Peyer's patch (tissue), 4 donors: ENCODE measurements at places on chromosomes 7 and 10.
A peak's percentile ranks its signal among the peaks of the same experiment; 100 is the strongest.

DNA sequence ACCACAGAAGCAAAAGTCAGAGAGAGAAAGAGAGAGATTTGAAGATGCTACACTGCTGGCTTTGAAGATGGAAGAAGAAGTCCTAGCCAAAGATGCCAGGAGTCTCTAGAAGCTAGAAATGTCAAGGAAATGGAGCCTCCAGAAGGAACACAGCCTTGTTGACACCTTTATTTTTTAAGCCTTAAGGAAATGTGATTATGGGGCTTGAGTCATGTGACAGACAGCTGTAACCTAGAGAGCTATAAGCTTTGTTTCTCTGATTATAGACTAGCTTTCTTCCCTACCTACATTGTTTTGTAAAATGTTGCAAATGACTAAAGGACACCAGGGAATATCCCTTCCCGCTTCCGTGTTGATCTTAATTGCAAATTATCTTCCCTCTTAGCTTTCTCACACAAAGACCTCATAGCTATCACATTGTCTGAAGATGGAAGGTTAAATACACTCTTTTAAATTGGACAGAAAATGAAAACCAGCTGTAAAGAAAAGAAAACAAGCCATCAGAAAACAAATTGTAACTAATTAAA, 199.9 kb downstream of the ARHGAP12 start:
- no peak for DNase-seq
- H3K4me3 ChIP-seq, result no peak overlapping the region
- H3K4me1 ChIP-seq, result no peaks in the 10 kb centered on the region
- no peaks in the 10 kb centered on the region for H3K27me3 ChIP-seq

DNA sequence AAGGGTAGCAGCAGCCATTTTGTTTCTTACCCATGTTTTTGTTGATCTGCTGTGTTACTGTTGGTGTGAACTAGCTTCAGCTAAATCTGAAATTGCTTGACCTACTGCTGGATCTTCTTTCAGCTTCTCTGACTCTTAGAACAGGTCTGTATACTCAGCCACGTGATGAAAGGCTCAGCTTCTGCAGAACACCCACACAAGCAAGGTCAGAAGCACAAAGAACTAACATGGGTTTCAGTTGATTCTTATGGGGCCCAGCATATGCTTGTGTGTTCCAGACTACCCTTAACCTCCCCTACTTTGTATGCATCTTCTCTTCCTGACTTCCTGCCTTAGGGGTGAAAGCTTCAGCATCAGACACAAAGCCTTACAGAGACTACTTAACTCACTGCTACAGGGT, 186.8 kb downstream of the HGF start:
- H3K4me3 ChIP-seq, result no peak overlapping the region
- no peaks in the 10 kb centered on the region for H3K4me1 ChIP-seq
- H3K36me3 ChIP-seq, result no peaks in the 10 kb centered on the region
- no peak for DNase-seq
- H3K27me3 ChIP-seq, result no peaks in the 10 kb centered on the region

- no peaks in the 10 kb centered on the region for H3K36me3 ChIP-seq
- H3K4me1 ChIP-seq, result no peaks in the 10 kb centered on the region
- no peak overlapping the region for H3K27ac ChIP-seq
- no peaks in the 10 kb centered on the region for H3K27me3 ChIP-seq
- no peak overlapping the region for H3K4me3 ChIP-seq
Observed at GRCh38 chr10:35908451-35908850, 266.4 kb upstream of the FZD8 start.

DNA sequence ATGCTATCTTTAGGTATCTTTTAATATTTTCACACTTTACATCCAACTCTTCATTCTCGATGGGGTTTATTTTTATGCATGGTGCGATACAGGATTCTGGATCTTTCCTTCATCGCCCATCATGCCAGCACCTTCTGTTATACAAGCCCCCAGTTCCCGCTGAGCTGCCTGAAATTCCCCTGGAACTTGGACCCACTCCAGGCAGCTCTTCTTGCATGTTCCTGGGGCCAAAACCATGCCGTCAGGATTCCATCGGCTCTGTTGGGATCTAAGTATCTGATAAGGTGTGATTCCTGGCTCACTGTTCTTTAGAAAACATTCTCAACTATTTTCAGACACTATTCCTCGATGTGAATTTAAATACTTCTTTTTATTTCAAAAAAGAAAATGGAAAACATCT, 40.5 kb upstream of the PPP2R2D start:
- DNase-seq, result peak; percentile 2
- no peaks in the 10 kb centered on the region for H3K27me3 ChIP-seq
- H3K4me3 ChIP-seq, result no peak overlapping the region
- H3K4me1 ChIP-seq, result no peaks in the 10 kb centered on the region
- H3K27ac ChIP-seq, result no peak overlapping the region

DNA sequence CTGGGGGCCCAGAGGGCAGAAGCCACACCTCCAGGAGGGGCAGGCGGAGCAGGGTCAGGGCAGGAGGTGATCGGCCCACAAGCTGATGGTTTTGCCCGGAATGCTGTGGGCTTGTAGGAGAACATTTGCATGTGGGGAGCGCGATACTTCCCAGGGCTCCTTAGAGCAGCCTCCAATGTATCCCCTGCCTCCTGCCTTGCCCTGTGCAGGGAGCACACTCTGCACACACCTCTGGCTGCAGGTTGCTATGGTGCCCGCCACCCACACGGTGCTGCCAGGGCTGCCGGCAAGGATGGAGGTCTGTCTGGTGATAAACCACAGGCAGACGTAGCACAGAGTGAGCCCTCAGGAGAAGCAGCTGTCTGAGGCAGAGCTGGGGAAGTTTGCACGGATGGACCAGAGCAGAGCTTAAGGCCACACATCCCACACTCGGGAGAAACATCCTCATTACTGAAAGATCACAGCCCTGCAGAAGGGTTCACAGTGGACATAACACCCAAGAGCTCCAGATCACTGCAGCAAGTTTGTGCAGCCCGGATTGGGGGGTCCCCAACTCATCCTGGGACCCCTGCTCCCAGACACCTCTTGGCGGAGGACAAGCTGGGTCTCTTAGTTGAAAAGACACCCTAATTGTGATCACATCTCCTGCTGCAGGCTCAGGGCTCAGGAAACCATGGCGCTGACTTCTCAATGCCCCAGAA, 41.8 kb downstream of the VIPR2 start:
- DNase-seq, result peak; percentile 28
- H3K36me3 ChIP-seq, result no peaks in the 10 kb centered on the region
- H3K27me3 ChIP-seq, result no peaks in the 10 kb centered on the region

- DNase-seq, result no peak
- H3K27me3 ChIP-seq, result no peaks in the 10 kb centered on the region
- no peaks in the 10 kb centered on the region for H3K36me3 ChIP-seq
- H3K4me1 ChIP-seq, result peaks cover 4% of the 10 kb centered on the region
- no peak overlapping the region for H3K27ac ChIP-seq
- H3K4me3 ChIP-seq, result no peak overlapping the region
Observed at GRCh38 chr7:43658718-43659548, 70.4 kb downstream of the COA1 start.

- H3K4me3 ChIP-seq, result no peak overlapping the region
- no peak for DNase-seq
- H3K36me3 ChIP-seq, result no peaks in the 10 kb centered on the region
- H3K27me3 ChIP-seq, result no peaks in the 10 kb centered on the region
- no peak overlapping the region for H3K27ac ChIP-seq
Observed at GRCh38 chr7:93025389-93025788, 92.4 kb downstream of the SAMD9 start.
